ENCODE measurements at places on chromosomes 1 and 21.

- no peak for DNase-seq
Measured at GRCh38 chr1:67143966-67144365, 9.2 kb upstream of the C1orf141 start.

GRCh38 chr1:214326406-214326805 lies 45.4 kb downstream of the SMYD2 start:
- no peak for DNase-seq

DNA sequence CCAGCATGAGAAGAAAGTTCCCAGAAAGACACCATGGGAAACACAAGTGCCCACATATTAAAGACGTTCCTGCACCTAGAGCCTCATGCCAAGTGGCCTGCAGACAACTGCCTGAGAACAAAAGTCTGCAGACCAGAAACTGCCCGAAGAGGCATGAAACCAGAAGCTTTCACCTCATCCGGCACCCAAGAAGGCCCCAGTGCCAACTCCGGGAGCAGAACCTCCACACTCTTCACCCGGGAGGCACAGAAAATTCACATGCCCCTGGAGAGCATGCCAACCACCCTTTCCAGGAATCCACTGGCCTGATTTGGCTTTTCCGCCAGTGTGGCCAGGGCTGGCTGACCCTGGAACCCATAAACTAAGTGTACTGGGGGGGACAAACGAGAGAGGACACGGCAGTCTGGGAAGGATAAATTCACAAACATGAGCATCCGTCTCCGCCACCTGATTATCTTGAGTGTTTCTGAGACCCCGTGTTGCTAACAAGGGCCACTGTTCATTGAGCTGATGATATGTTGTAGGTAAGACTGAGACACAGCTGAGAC lies 6.8 kb downstream of the TFF2 start:
- DNase-seq: no peak

GRCh38 chr1:201653233-201653632 lies 114.3 kb downstream of the NAV1 start:
- no peak for DNase-seq

DNA sequence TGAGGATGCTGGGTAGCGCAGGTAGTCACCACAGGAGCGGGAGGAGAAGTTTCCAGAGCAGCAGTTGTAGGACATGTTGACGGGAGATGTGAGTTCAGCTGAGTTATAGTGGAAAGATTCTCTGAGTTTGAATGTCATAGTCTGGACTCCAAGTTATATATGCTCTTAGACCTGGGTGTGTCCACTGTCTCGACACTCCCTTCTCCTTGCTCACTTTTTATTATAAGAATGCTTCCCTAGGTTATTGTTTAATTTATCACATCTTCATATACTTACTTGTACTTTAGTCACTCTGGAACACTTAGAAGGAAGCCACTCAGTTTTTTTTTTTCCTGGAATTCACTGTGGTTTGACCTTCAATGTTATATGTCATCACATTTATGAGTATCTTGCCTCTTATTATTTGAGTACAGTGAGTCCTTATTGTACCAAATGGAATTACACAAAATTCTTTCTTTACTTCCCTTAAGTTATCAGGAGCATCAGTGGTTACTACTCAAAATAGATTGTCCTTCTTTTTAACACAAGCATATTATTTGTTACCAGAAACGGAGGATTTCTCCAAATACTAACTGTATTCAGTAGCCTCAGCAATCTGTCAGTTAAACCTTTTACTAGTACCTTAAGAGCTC lies at the start of gene KRTAP13-2:
KRTAP13-2 (minus strand) TSS at position 133 of the 632 bp plus-strand sequence; CDS start at position 75, 58 bp downstream.
- DNase-seq: no peak

DNA sequence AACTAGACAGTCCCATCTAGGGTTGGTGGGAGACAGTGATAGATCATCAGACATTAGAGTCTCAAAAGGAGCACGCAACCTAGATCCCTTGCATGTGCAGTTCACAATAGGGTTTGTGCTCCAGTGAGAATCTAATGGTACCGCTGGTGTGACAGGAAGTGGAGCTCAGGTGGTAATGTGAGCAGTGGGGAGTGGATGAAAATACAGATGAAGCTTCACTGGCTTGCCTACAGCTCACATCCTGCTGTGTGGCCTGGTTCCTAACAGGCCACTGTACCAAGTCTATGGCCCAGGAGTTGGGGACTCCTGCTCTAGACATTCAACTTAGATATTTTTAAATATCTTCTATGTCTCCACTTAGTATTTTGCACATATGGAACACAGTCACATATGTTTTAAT lies 231.1 kb upstream of the NRIP1 start:
- DNase-seq: no peak

DNA sequence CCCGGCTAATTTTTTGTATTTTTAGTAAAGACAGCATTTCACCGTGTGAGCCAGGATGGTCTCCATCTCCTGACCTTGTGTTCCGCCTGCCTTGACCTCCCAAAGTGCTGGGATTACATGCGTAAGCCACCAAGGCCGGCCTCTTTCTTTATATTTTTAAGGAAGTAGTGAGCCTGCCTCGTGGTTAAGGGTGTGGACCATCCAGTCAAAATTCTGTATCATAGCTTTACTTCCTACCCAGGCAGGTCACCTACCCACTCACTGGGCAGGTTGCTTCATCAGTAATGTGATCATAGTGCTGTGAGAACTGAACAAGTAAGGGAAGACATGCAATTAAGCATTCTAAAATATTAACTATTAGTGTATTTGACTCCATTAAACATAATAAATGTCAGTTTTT lies 8.1 kb upstream of the ACOT7 start:
- DNase-seq: no peak
